ENCODE measurements at places on chromosomes 1 and 21. TPM values are rescaled to one million over a fixed set of nuclear protein-coding genes. Genes with fewer than 3 reads are reported as not detected.
A peak's percentile ranks its signal among the peaks of the same experiment; 100 is the strongest.

GRCh38 chr1:218502383-218502782 lies 157.2 kb downstream of the TGFB2 start:
- no peak for DNase-seq

DNA sequence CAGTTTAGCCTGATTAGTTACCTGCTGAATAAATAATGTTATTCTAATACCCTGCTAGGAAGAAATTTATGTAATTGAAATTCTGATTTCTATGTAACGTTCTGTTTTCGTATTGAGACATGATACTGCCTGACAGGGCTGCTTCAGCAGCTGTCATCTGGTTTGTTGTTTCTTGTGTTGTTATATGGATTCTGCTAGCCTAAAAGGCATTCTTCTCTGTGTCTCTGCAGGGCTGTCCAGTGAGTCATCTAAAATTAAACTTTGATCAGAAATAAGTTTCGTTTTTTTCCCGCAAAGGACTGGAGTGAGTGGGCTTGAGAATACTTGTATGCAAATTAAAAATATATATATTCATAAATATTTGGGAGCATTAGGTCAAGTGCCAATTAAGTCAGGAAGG lies 93.0 kb downstream of the DYRK1A start:
- peak; percentile 30 for DNase-seq

DNA sequence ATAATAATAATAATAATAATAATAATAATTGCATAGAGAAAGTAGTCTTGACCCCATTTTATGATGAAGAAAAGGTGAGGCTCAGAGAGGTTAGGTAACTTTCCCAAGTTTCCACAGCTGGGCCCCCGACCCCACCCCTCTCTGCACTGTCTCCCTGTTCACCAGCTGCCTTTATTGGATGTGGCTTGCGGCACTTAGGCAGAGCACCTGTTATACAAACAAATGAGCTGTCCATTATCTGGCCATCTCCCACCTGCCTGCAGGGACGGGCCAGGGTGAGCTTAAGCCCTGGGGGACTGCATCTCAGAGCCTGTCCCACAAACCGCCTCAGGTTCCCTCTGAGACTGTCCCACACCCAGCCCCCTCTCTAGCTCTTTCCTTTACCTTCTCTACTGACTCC lies 10.1 kb upstream of the EFNA1 start:
- no peak for DNase-seq

MAGI3 gene
- polyA plus RNA-seq, result 4.8 TPM

- DNase-seq, result no peak
Observed at GRCh38 chr1:234507626-234508387, 28.8 kb upstream of the TARBP1 start.

DNA sequence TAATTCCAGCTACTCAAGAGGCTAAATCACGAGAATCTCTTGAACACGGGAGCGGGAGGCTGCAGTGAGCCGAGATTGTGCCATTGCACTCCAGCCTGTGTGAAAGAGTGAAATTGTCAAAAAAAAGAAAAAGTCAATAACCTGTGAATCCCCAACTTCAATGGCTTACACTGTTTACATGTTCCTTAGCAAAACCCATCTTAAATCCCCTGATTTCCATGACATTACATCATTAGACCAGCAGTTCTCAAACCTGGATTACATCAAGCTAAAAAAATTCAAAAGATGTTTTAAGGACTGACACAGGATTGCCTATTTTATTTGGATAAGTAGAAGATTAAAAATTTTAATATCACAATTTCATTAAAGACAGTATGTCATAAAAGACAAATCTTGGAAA lies 12.4 kb downstream of the GPBP1L1 start:
- DNase-seq, result no peak

WNT4 gene
- not detected for polyA plus RNA-seq

DNA sequence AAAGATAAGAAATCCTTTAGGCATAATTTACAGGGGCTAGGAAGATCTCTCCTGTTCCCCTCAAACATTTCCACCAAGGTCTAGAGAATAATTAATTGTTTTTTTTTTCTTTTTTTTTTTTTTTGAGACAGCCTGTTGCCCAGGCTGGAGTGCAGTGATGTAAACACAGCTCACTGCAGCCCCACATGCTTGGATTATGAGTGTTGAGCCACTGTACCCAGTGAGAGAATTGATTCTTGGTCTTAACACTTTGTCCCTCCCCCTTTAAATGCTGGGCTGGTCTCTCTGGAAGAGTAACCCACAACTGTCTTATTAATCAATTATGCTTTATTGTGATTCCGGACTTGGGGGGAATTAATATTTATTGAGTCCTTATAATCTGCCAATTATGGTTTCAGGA lies 33.4 kb downstream of the ATF3 start:
- DNase-seq, result no peak

SPRR2A gene
- polyA plus RNA-seq, result not detected

DNA sequence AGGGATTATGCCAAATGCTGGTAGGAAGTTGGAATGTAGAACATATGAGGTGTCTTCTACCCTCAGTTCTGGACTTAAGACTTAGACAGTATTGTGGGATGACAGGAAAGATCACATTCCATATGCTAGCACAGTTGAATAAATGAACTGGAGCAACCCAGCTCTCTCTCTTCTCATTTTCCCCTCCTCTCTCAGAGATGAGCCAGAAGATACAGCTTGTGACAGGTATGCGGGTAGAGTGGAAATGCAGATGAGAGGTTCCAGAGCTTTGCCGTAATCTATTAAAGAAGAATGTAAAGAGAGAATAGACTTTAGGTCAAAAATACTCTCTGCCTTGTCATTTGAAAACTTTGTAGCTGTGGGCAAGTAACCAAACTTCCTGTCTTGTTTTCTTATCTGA lies 32.5 kb upstream of the HMCN1 start:
- no peak for DNase-seq
